ENCODE measurements at places on chromosomes 3 and 15.
A peak's percentile ranks its signal among the peaks of the same experiment; 100 is the strongest.

- no peak for DNase-seq
Observed at GRCh38 chr3:153897025-153897723, 224.0 kb upstream of the ARHGEF26 start.

- DNase-seq, result peak; percentile 95
Observed at GRCh38 chr15:65184868-65185717, at the start of gene CLPX. Gene CLPX, minus strand, starts transcription at chr15:65185342. Its CDS starts 189 bp downstream, at chr15:65185153.

GRCh38 chr3:107209302-107209990 is 167.8 kb upstream of the CCDC54 start:
- no peak for DNase-seq

DNA sequence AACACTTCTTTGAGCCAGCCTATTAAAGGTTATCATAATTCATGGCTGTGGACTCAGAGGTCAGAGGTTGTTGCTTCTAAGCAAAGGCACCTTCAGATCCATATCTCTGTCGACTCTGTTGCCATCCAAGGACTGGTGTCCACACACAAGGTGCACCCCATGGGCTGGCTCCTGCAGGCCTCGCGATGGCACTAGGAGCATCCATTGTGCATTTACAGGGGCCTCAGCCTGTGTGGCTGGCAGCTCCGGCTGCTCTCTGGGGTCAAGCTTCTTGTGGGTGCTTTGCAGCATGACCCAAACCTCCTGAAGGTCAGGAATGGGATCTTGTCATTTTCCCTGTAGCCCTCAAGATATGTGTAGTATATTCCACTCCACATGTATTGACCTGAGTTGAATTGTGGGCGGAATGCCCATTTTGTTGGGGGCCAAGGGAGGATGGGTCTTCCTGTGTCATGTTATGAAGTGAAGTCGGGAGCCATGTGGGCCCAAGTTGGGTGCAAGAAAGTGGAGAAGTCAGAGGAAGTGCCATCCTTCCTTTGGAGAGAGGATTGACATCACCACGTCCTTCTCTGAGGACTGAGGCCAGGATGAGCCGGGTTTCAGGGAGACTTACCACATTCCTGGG is 43.9 kb downstream of the CHDH start:
- DNase-seq, result no peak

GRCh38 chr3:17119201-17120072 is 234.7 kb downstream of the PLCL2 start:
- peak; percentile 21 for DNase-seq

DNA sequence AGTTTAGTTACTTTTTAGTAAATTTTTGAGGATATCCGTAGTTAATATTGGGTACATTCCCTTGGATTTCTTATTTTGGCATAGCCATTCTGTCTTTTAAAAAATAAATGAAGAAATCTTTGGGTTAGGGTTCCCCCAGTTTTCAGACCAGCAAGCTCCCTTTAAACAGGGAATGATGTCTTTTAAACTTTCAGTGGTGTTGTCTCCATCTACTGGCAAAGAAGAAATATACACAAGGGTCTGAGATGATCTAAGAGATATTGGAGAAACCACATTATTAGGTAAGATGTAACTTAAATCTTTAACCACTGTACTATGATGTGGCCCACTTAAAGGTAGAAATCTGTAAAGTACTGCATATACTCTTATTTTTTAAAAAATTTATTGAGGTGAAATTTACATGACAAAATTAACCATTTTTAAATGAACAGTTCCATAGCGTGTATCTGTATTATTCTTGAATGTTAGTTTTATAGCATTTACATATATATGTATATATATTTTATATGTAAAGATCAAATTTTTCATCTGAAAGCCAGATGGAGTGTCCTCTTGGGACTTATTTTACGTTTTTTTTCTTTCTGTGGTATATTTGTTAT is 35.1 kb upstream of the EIF3J start:
- no peak for DNase-seq
